ENCODE measurements at places on chromosomes 16 and 17. TPM values are rescaled to one million over a fixed set of nuclear protein-coding genes. Genes with fewer than 3 reads are reported as not detected.

DNA sequence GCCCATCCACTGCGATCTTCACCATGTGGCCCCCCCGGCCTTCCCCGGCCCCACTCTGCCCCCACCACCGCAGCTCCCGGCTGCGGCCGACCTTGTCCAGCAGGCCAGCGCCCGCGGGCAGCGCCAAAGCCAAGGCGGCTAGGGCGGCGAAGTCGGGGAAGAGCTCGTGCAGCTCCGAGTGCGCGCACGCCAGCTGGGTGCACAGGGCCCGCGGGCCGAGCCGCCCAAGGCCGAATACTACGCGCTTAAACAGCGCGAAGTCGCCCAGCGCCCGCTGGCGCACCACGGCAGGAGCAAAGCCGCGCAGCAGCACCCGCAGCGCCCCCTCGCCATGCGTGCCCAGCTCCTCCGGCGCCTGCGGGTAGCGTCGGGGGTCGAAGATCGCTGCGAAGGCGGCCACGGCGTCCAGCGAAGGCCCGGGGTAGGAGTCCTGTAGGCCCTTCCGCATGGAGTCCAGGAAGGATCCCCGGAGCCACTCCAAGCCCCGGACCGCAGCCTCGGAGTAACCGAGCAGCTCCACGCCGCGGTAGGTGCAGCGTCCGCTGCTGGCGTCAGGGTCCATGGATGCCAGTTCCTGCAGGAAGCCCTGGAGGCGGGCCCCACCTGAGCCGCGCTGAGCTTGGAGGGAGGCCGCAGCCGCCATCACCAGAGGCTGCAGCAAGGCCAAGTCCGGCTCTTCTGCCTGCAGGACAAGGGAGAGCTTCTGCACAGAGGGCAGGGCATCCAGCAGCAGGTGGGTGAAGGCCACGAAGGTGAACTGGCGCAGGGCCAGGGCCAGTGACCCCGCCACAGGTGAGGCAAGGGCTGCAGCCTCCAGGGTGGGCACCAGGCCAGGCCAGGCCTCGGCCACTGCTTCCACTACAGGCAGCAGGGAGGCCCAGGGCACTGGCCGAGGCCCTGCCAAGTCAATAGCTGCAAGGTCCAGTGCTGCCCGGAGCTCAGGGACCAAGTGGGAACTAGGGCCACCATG lies 10.3 kb downstream of the C17orf113 start:
- no peak overlapping the region for H3K27ac ChIP-seq
- no peaks in the 10 kb centered on the region for H3K27me3 ChIP-seq
- no peak overlapping the region for H3K4me3 ChIP-seq

- H3K4me1 ChIP-seq: no peaks in the 10 kb centered on the region
- H3K4me3 ChIP-seq: no peak overlapping the region
- H3K27me3 ChIP-seq: no peaks in the 10 kb centered on the region
- DNase-seq: no peak
- H3K27ac ChIP-seq: no peak overlapping the region
Measured at GRCh38 chr16:85126394-85126704, 14.1 kb upstream of the CIBAR2 start.

DNA sequence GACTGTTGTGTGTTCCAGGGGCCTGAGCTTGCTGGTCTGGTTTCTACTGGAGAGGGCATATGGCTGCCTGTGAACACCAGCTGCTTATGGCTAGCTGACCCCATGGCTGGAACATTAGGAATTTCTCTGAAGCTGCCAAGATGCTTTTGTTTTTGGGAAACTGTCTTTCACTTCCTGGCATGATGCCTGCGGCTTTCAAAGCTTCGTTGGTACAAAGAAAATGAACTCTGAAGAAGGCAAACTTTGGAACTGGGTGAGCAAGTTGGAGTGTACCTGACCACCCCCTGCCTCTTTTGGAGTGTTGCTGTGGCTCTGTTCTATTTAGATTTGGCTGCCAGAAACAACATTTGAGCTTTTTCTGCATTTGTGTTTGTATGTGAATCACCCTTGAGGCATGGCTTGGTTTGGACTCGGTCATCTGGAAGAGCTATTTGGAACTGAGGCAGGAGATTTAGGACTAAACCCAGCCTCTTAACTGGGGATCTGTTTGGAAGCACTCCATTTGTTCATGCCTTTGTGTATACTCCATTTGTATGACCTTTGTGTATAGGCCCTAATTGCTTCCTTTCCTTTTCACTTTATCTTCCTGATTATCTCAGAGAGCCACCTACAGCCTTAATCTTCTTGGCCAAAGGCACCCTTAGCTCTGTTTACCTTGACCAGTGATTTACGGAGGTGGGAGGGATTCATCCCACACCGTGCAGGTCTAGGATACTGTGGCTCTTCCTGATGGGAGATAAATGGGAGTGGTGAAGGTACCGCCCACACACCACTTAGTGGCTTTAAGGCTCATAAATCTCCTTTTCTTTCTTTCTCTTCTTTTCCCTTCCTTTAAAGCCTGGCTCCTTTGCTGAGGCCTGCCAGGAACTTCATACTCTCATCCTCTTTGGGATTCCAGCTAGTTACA lies 7.3 kb upstream of the CPHXL start:
- no peaks in the 10 kb centered on the region for H3K36me3 ChIP-seq
- no peaks in the 10 kb centered on the region for H3K27me3 ChIP-seq
- no peak overlapping the region for H3K4me3 ChIP-seq

- H3K4me3 ChIP-seq: no peak overlapping the region
- H3K27ac ChIP-seq: no peak overlapping the region
- H3K36me3 ChIP-seq: no peaks in the 10 kb centered on the region
- no peaks in the 10 kb centered on the region for H3K27me3 ChIP-seq
- no peaks in the 10 kb centered on the region for H3K4me1 ChIP-seq
Measured at GRCh38 chr16:52561910-52562741, 15.2 kb upstream of the TOX3 start.

- no peaks in the 10 kb centered on the region for H3K36me3 ChIP-seq
- H3K27ac ChIP-seq: no peak overlapping the region
- no peaks in the 10 kb centered on the region for H3K4me1 ChIP-seq
- H3K27me3 ChIP-seq: no peaks in the 10 kb centered on the region
- peak; percentile 8 for DNase-seq
- H3K4me3 ChIP-seq: no peak overlapping the region
Measured at GRCh38 chr17:10772425-10773380, 31.2 kb downstream of the TMEM238L start.

TMEM238L gene
- total RNA-seq: not detected

IL17C gene
- not detected for total RNA-seq

GRCh38 chr17:43334738-43335402 lies 63.9 kb upstream of the ARL4D start:
- peaks cover 4% of the 10 kb centered on the region for H3K4me1 ChIP-seq
- no peaks in the 10 kb centered on the region for H3K36me3 ChIP-seq
- no peak for DNase-seq
- H3K4me3 ChIP-seq: no peak overlapping the region

CCDC200 gene
- 2.0 TPM for total RNA-seq

DNA sequence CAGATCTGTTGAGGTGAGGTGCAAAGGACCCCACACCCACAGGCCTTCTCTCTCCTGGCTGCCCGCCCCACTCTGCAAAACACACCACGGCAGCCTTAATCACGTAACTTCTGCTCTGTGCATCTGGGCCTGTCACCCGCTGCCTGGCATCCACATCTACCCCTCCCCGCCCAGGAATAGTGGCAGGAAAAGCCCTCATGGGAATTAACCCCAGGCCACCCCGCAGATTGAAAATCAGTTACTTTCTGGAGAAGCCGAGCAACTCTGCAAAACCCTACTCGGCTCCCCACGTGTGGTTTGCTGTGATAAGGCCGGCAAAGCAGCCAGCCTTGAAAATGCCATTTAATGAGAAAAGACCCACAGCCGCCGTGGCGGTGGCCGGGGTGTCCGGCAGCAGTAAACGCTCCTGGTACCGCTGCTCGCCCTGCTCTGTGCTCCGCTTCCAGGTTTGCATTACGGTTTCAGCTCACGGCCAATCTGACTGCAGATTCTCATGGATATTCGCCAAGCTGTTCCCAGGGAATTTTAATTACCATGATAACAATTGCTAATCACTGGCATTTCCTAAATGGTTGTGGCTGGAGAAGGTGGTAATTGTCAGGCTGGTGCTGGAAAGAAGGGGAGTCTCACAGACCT lies 78.0 kb upstream of the DOC2B start:
- no peak overlapping the region for H3K4me3 ChIP-seq
- no peak for DNase-seq
- no peaks in the 10 kb centered on the region for H3K27me3 ChIP-seq
- H3K4me1 ChIP-seq: no peaks in the 10 kb centered on the region
- H3K27ac ChIP-seq: no peak overlapping the region

Measured in naive thymus-derived CD4-positive, alpha-beta T cell (primary cell).